ENCODE measurements at places on chromosomes 7 and 10. TPM values are rescaled to one million over a fixed set of nuclear protein-coding genes. Genes with fewer than 3 reads are reported as not detected.

Gene CLDN3
- polyA plus RNA-seq, result not detected

Gene SHTN1
- polyA plus RNA-seq, result 30.3 TPM

Gene ALOX5
- 15.1 TPM for polyA plus RNA-seq

Gene LRRTM3
- polyA plus RNA-seq, result 0.40 TPM

Gene CCDC3
- 6.9 TPM for polyA plus RNA-seq

Gene GRIFIN
- polyA plus RNA-seq, result not detected

Gene TEX36
- polyA plus RNA-seq, result not detected

Gene TMUB1
- 152 TPM for polyA plus RNA-seq

Measured in adrenal gland (tissue), 19 donors.